ENCODE measurements at places on chromosomes 11 and 22.

DNA sequence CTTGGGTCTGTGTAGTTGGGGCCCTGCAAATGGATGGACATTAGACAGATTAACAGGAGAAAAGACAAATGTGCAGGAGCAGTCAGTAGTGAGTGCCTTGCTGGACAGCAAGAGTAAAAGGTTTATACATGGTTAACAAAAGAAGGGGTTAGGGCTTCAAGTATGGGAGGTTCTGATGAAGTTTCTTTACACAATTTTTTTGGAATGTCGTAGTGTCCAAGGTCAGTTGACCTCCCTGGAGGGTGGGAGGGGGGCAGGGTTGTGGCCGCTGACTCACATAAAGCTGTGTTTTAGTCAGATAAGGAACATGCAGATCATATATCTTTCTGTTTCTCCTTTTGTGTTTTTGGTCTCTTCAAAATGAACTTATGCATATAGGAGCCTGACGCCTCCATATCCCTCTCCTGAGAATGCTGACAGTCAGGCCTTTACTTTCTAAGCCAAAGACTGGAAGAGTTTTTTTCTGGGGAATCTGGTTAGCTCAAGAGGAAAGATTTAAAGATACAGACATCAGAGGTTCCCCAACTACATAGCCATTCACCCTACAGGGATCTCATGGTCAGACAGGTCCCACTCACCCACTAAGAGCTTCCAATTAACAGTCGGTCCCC is 134.3 kb downstream of the NECTIN1 start:
- no peak for DNase-seq

- DNase-seq, result no peak
Observed at GRCh38 chr11:122809866-122810265, 28.4 kb upstream of the CRTAM start.

DNA sequence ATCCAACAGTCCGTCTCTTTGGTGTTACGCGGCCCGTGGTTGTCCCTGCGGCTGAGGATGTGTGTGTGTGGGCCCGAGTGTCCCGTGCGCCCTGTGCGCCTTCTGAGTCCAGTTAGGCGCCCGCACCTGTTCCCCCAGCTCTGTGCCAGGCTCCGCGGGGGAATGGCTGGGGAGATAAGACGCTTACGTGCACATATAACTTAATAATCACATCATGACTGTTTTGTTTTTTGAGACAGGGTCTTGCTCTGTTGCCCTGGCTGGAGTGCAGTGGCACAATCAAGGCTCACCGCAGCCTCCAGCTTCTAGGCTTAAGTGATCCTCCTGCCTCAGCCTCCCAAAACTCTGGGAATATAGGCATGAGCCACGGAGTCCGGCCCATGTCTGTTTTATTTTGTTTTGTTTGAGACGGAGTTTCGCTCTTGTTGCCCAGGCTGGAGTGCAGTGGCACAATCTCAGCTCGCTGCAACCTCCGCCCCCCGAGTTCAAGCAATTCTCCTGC is 817 bp downstream of the ARL2 start:
- DNase-seq, result no peak

GRCh38 chr11:13277768-13278608 is at the start of gene BMAL1:
TSS of gene BMAL1 (plus strand) at chr11:13277790. CDS start at chr11:13354309, 76,519 bp downstream.
- peak; percentile 56 for DNase-seq

GRCh38 chr22:22366537-22366936 is 122.0 kb downstream of the VPREB1 start:
- no peak for DNase-seq

DNA sequence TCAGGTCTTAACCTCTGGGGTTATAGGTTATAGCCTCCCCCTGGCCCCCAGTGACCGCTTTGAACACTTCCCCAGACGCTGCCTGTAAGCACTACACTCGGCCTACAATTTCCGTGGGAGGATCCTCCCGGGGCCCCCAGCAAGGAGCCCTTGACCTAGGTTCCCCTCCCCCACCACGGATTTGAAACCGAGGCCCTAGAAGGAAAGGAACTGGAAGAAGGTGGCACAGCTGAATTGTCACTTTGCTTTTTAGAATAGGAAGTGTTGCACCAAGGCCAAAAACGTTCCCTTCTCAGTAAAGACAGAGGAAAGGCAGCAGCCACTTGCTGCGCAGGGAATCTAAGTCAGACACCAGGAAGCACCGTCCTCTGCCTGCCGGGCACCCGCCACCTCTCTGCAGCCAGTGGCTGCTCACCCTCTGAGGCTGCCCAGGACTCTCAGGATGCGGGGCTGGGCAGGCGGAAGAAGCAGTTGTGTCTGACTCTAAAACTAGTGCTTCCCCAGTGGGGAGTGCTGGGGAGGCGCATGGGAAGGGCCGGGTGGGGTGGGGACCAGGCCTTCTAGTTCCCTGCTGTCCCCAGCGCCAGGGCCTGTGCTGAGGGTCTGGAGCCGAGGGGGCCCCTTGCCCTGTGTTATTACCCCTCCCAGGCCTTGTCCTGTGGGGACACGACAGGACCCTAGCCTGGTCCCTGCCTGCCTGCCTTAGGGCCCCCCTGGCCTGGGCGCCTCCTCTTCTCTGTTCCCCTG is 7.9 kb upstream of the FLRT1 start:
- DNase-seq, result no peak

GRCh38 chr11:315051-315481 is 1.2 kb downstream of the IFITM1 start:
- DNase-seq, result no peak

DNA sequence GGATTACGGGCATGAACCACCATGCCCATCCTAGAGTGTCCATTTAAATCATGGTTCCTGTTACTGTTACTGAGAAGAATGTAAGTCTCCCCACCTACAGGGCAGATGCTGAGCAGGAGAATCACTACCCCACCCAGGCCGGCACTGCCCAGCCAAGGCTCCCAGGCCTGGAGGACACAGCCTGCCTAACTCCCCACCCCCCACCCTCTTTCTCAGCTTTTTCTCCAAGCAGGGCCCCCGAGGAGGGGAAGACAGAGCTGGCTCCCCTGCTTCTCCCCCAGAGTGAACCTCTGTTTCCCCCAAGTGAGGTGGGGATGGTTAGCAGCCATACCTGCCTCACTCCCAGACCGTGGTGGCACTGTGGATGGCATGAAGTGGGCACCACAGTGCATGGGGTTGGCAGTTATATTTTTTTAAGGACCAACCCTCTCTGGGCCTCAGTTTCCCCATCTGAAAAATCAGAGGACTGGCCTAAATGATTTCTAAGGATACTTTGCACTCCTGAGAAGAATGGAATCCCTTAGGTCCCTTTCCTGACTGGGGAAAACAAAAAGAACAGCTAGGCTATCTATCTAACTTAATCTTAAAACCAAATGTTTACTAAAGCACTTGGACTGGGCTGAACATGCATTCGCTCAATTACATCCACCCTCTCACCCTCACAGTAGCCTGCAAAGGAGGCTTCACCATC is 5.0 kb downstream of the CBX7 start:
- DNase-seq, result no peak

GRCh38 chr11:30049214-30049613 is 32.4 kb upstream of the KCNA4 start:
- no peak for DNase-seq

- DNase-seq, result no peak
Observed at GRCh38 chr22:30600921-30601320, 6.1 kb upstream of the TCN2 start.

- no peak for DNase-seq
Observed at GRCh38 chr11:3137486-3138177, 27.5 kb downstream of the OSBPL5 start.

DNA sequence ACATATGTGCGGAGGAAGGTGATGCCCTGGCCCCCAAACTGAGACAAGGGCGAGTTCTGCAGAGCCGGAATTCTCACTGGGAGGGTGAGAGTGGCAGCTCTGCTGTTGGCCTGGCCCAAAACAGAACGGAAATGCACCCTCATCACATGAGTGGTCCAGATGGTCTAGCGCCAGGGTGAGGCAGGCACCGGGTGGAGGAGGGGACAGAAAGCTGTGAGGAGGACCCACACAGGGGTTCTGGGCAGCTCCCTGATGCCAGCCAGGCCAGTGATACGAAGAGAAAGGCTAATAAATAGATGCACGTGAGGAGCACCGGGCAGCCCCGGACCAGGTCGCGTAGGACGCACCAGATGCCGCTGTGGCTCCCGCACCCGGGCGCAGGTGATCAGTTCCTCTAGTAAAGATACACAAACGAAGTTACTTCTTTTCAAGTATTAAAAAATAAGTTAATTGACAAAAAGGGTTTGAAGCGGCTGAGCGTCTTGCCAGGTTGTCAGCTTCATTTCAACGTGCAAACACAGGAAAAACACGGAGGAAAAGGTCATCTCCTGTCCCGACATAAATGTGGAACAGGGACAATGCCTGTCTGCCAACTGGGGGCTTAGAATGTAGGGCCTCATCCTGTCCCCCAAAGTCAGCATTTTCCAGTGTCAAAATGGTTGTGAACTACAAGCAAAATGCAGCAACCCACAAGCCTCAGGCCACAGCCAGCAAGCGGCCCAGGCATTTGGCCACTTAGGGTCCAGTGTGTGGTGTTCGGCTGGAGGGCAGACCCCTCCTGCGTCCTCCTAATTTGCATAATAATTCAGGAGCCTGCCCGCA is 15.3 kb upstream of the BID start:
- DNase-seq, result no peak

DNA sequence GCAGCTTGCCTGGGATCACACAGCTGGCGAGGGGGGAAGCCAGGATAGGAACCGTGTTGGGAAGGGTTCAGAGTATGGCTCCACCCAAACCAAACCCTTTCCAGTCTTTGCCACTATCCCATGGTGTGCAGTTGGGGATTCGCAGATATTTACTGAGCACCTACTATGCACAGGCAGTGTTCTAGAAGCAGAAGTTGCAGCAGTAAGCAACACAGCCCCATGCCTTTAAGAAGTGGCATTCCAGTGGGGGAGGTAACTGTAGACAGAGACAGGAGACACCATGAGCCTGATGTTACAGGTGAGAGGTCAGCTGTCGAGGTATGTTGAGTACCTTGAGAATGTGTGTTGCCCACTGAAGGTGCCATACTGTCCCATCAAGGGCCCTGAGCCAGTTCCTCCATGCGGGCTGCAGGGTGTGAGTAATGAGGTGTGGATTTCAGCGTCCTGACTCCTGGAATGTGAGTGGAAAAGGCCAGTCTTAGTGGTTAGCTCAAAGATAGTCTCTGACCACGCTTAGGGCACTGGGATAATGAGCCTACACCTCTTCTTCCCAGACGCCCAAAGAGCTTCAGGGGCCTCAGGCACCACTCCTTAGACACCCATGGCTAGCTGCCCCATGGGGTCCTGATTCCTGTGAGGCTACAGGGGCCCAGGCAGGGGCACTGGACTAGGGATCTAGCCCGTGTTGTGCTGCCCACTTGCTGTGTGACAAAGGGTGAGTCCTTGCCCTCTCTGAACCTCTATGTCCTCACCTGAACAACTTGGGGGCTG is 71.8 kb upstream of the TP53I11 start:
- DNase-seq, result no peak

GRCh38 chr22:25027043-25027906 is 74.8 kb downstream of the KIAA1671 start:
- no peak for DNase-seq

DNA sequence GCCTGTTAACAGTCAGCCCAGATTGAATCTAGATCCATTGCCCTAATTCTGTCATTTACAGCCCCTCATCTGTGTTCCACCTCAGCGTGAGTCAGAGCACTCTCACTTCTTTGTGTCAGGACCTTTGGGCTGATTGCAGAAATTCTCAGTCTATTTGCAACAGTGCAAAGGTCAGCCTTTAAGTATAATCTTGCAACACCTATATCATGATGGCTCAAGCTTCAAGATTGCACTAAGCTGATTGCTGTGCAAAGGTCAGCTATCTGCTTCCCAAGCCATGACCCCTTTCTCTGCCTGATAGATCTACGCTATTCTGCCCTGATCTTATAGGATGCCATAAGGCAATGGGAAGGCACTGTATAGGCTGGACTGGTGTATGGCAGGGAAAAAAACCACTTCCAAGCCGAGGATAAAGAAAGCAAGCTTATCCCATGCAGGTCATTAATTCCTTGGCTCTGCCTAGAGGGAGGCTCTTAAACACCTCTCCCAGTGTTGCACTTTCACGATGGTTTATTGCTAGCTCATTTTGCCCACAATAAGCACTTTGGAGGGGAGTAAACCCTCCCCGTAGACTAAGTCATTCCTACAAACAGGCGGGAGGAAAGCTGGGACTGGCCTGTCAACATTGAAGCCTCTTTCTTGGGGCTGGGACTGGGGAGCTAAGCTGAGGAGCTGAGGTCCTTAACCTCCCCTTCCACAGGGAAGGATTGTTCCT is 100.6 kb downstream of the RRAS2 start:
- DNase-seq, result no peak

Measured in activated gamma-delta T cell treated with Interleukin-2 at 50 U/mL for 16 hours (primary cell).